ENCODE measurements at places on chromosomes 2 and 18. TPM values are rescaled to one million over a fixed set of nuclear protein-coding genes. Genes with fewer than 3 reads are reported as not detected.
A peak's percentile ranks its signal among the peaks of the same experiment; 100 is the strongest.

TMEM214 gene
- 26.7 TPM for total RNA-seq

WDR75 gene
- 18.7 TPM for total RNA-seq

CDK15 gene
- total RNA-seq: 0.91 TPM

PFN4 gene
- total RNA-seq: not detected

ZNF407 gene
- 16.1 TPM for total RNA-seq

EPB41L5 gene
- 20.1 TPM for total RNA-seq

GRCh38 chr2:240435457-240435947 is at the start of gene GPC1:
GPC1 (plus strand) TSS chr2:240435663; CDS start chr2:240435919, 256 bp downstream.
- DNase-seq: no peak
- H3K4me1 ChIP-seq: peaks cover 53% of the 10 kb centered on the region
- peak within 1 kb of the TSS; percentile 84 for H3K4me3 ChIP-seq
- H3K27me3 ChIP-seq: no peaks in the 10 kb centered on the region
- peak within 1 kb of the TSS; percentile 96 for H3K27ac ChIP-seq
- H3K36me3 ChIP-seq: no peaks in the 10 kb centered on the region

DNA sequence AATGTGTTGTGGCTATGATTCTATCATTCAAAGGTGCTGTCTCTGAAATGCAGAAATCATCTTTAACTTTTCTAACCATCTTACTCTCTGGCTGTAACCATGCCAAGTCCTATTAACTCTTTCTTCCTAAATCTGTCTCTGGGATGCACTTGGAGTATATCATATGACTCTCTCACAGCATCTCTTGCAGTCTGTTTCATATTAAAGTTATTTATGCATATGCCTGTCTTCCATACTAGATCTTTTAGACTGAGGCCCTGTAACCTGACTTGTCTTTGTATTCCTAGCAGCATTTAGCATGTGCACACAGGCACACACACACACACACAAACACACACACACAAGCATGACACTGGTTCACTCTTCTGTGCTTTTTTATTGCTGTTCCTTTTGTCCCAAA is 320.6 kb downstream of the ETAA1 start:
- no peak for DNase-seq
- H3K4me3 ChIP-seq: no peak overlapping the region

DNA sequence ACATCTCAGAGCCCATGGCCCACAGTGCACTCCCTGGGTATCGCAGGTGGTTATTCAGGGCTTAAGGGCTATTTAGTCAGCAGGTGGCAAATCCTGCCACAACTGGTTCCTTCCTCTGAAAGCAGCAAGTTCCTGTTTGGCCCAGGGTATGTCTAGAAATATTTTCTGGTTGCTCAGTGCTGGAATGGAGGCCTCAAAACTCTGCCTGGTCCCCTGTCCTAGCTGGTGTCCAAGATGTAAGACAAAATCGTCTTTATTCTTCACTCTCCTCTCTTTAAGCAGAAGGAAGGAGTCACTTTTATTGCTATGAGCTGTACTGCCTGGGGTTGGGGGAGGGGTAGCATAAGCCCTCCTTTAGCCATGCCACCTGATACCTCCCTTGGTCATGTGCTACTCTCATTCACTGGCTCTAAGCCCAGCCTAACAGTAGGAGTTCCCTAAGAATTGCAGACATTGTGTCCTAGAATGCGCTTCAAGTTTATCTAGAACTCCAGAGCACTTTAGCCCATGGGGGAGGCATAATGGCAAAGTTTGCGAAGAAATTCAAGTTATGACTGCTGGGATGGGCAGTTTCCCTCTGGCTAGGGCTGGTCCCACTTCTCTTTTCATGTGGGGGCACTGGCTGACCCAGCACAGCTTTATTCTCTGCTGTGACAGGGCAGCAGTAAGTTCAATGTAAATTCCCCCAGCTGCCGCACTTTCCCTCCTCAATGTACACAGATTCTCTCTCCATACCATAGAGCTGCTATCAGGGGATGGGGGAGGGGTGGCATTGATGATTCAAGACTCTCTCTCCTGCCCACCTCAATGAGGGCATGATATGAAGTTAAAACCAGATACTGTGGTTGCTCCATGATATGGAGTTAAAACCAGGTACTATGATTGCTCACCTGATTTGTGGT is 27.1 kb upstream of the CWC22 start:
- H3K36me3 ChIP-seq: no peaks in the 10 kb centered on the region
- no peak for DNase-seq
- H3K4me1 ChIP-seq: no peaks in the 10 kb centered on the region
- H3K27ac ChIP-seq: no peak overlapping the region

- H3K4me1 ChIP-seq: peaks cover 47% of the 10 kb centered on the region
- H3K36me3 ChIP-seq: peaks cover 25% of the 10 kb centered on the region
- DNase-seq: no peak
- peak overlapping the region; percentile 65 for H3K4me3 ChIP-seq
- peak overlapping the region; percentile 66 for H3K27ac ChIP-seq
Observed at GRCh38 chr2:240998706-240998994, 232 bp downstream of the SNED1 start.

DNA sequence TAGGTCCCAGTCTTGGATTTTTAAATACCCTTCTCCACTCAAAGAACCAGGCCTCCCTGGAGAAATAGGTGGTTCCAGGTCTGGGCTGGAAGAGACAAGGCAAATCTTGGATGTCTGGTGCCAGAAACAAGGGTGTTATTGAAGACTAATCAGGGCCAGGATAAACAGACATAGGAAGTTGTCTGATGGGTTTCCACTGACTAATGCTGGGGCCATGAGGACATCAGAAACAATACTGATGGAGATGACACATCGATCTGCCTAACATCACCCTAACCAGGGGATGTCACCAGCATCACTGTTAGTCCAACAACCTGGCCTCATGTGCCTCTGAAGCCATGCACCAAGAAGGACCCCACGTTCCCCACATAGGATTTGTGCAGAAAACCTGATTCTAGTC is 42.5 kb upstream of the GLI2 start:
- no peak overlapping the region for H3K27ac ChIP-seq
- H3K36me3 ChIP-seq: no peaks in the 10 kb centered on the region
- H3K4me3 ChIP-seq: no peak overlapping the region
- H3K4me1 ChIP-seq: peaks cover 8% of the 10 kb centered on the region
- H3K27me3 ChIP-seq: no peaks in the 10 kb centered on the region

DNA sequence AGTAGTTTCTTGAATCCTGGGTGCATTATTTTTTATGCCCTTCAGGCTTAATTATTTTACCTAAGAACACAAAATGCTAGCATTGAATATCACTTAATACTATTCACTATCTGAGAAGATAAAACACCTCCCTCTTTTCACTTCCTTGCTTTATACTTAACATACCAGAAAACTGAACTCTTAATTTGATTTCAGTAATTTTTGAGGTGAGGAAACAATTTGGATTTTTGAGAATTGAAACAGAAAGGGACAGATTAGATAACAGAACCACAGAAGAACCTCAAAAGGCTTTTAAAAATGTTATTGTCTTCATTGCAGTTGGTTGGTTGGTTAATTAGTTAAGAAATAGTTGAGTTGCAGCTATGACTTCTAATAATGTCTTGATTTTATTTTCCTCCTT is 69.5 kb downstream of the GPD2 start:
- no peaks in the 10 kb centered on the region for H3K4me1 ChIP-seq
- H3K27ac ChIP-seq: no peak overlapping the region
- H3K27me3 ChIP-seq: no peaks in the 10 kb centered on the region

GRCh38 chr18:79365701-79366100 is 30.0 kb upstream of the NFATC1 start:
- H3K27me3 ChIP-seq: no peaks in the 10 kb centered on the region
- no peaks in the 10 kb centered on the region for H3K4me1 ChIP-seq
- peaks cover 39% of the 10 kb centered on the region for H3K36me3 ChIP-seq
- DNase-seq: no peak

- H3K4me3 ChIP-seq: no peak overlapping the region
- DNase-seq: no peak
- no peaks in the 10 kb centered on the region for H3K36me3 ChIP-seq
- no peak overlapping the region for H3K27ac ChIP-seq
Observed at GRCh38 chr18:57538614-57539013, 47.9 kb downstream of the FECH start.

DNA sequence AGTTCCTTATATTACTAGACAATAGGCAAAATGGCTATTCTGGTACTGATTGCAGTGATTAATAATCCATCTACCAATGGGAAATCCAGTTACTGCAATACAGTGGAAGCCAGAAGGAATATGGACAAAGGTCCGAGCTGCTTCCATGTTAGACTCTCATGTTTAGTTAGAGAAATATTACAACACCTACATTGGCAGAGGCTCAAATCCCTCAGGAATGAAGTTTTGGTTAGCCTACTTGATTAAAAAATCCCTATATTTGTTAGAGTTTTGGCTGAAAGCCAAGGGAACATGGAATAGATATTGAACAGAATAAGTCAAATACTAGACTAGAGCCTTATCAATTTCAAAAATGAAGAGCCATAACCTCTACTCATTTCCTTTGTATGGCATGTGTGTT is 48.5 kb downstream of the ARL6IP6 start:
- peaks cover 5% of the 10 kb centered on the region for H3K4me1 ChIP-seq
- H3K4me3 ChIP-seq: no peak overlapping the region
- peaks cover 4% of the 10 kb centered on the region for H3K36me3 ChIP-seq
- no peak overlapping the region for H3K27ac ChIP-seq
- no peak for DNase-seq

- DNase-seq: no peak
- H3K4me3 ChIP-seq: no peak overlapping the region
Observed at GRCh38 chr2:164542581-164543021, 78.7 kb downstream of the GRB14 start.

- H3K27me3 ChIP-seq: no peaks in the 10 kb centered on the region
- no peaks in the 10 kb centered on the region for H3K4me1 ChIP-seq
- no peak overlapping the region for H3K27ac ChIP-seq
- no peak overlapping the region for H3K4me3 ChIP-seq
- no peak for DNase-seq
- H3K36me3 ChIP-seq: no peaks in the 10 kb centered on the region
Observed at GRCh38 chr18:73986711-73987110, 160.9 kb downstream of the FBXO15 start.

DNA sequence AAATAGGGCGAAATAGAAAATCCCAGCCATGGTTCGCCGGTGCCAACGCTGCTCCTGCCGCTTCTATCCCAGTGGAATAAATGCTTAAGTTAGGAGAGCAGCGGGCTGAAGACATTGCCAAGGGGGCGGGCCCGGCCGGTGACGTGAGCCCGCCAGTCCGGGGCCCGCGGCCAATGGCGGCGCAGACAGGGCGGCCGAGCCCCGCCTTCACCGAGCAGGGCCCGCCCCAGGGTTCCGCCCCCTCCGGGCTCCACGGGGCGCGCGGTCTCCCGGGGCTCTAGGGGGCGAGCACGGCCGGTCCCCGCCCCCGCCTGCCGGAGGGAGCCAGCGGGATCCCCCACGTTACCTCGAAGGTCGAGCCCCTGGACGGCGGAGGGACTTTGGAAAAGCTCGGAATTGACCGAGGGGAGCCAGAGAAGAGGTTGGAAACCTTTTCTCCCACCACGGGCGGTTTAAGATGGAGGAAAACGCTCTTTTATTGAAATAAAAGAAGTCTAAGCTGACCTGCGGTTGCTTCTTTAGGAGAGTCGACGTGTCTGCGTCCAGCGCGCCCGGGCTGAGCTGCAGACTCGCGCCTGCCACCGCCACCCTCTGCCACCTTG is at the start of gene EPHA4:
Gene EPHA4 (minus strand): TSS at position 86 of the 602 bp plus-strand sequence. CDS start 56 bp downstream, at position 30.
- H3K4me1 ChIP-seq: peaks cover 40% of the 10 kb centered on the region
- no peak for DNase-seq
- H3K27me3 ChIP-seq: peaks cover 31% of the 10 kb centered on the region
- peak within 1 kb of the TSS; percentile 89 for H3K27ac ChIP-seq

GRCh38 chr18:11040823-11041656 is 108.3 kb downstream of the PIEZO2 start:
- no peak overlapping the region for H3K27ac ChIP-seq
- H3K36me3 ChIP-seq: no peaks in the 10 kb centered on the region
- H3K4me3 ChIP-seq: no peak overlapping the region
- no peaks in the 10 kb centered on the region for H3K4me1 ChIP-seq
- no peak for DNase-seq

GRCh38 chr2:96769814-96770213 is 9.1 kb downstream of the CNNM4 start:
- DNase-seq: no peak
- H3K36me3 ChIP-seq: no peaks in the 10 kb centered on the region
- H3K4me1 ChIP-seq: peaks cover 35% of the 10 kb centered on the region

- peaks cover 13% of the 10 kb centered on the region for H3K4me1 ChIP-seq
- H3K27me3 ChIP-seq: no peaks in the 10 kb centered on the region
- no peak for DNase-seq
- H3K4me3 ChIP-seq: no peak overlapping the region
- no peaks in the 10 kb centered on the region for H3K36me3 ChIP-seq
Observed at GRCh38 chr18:5524660-5525059, 19.1 kb downstream of the EPB41L3 start.

GRCh38 chr2:147045113-147045512 is 799.7 kb upstream of the ACVR2A start:
- no peaks in the 10 kb centered on the region for H3K36me3 ChIP-seq
- H3K4me3 ChIP-seq: no peak overlapping the region
- DNase-seq: no peak
- H3K27ac ChIP-seq: no peak overlapping the region

- DNase-seq: no peak
- no peaks in the 10 kb centered on the region for H3K36me3 ChIP-seq
- peaks cover 15% of the 10 kb centered on the region for H3K4me1 ChIP-seq
- no peak overlapping the region for H3K4me3 ChIP-seq
Observed at GRCh38 chr2:233424154-233424951, 70.1 kb downstream of the DGKD start.

DNA sequence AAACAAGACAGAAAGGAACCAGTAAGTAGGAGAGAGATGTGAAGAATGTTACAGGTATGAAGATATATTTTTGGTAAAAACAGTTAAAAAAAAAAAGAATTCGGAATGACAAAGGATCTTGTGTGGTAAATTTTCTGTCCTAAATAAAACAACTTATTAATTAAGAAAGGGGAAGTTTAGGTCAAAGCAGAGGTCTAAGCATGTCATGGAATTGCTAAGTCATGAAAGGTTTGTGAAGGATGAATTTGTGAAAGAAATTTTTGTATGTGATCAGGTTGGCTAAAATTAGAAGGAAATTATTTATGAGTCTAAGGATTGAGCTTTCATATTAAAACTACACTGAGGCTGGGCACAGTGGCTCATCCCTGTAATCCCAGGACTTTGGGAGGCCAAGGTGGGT is 11.1 kb upstream of the ALPG start:
- no peaks in the 10 kb centered on the region for H3K4me1 ChIP-seq
- no peak for DNase-seq
- no peaks in the 10 kb centered on the region for H3K27me3 ChIP-seq
- H3K36me3 ChIP-seq: no peaks in the 10 kb centered on the region

DNA sequence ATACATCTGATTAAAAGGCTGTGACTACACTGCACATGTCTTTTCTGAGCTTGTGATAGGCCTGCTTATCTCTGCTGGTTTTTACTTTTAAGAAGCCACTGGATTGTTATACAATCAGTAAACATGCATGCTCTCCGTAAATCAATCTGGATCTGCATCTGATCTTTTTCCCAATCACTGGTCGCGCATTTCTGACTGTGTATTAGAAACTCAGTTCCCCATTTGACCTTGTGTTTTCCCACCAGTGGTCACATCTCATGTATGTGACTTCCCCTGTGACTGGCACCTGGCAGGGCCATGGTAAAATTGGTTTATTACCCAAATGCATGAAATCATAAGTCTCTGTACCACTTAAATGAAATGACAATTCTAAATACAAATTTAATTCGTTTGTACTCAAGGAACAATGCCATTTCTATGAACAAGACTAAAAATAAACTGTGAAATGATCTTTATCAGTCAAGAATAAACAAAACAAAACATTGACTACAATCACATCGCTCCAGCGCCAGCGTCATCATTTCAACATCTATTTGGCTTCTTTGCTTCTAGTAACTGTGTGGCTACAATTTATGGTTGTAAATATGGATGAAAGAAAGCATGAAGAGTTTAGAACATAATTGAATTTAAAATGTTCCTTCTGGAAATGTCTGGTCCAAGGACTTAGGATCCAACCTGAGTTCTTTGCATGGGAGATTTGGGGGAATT is 396.6 kb upstream of the TRIB2 start:
- no peaks in the 10 kb centered on the region for H3K36me3 ChIP-seq
- H3K27ac ChIP-seq: no peak overlapping the region
- no peak overlapping the region for H3K4me3 ChIP-seq
- peaks cover 6% of the 10 kb centered on the region for H3K4me1 ChIP-seq
- no peaks in the 10 kb centered on the region for H3K27me3 ChIP-seq

Measured in esophagus muscularis mucosa (tissue), 4 donors.